Stomach (tissue), 19 donors: ENCODE measurements at places on chromosomes 5 and 9.
A peak's percentile ranks its signal among the peaks of the same experiment; 100 is the strongest.

DNA sequence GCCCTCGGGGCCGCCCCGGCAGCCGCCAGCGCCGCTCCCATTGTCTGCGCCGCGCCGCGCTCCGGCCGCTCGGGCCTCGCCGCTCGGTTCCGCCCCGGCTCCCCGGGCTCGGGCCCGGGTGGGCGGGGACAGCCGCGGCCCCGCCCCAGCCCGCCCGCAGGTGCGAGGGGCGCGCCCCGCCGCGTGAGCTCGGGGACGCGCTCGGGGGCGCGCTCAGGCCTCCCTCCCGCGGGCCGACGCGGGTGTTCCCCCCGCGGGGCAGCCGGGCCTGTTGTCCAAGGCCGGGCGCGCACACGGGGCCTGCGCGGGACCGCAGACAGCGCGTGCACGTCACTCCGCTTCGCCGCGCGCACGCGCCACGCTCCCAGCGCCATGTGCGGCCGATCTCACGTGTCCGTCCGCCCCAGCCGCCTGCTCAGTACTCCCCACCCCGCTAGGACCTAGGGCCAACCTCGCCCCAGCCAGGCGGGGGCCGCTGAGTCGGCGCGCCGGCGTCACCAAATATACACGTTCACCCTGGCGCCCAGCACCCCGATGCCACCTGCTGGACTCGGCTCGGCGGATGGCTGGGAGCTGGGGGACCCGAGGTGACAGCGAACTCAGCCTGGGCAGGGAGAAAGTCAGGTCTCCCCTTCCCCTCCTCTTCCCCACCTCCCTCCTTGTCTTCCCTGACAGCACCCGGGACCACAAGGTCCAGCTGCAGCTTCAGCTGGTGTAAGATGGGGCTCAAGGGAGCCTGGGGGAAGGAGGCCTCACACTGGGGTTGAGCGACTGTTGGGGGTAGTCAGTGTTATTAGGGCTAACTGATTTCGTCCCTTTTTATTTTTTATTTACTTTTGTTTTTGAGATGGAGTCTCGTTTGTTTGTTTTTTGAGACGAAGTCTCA lies 14.3 kb downstream of the GBGT1 start:
- DNase-seq: peak; percentile 93

- DNase-seq: peak; percentile 50
Measured at GRCh38 chr9:131585375-131585774, 40.1 kb downstream of the PRRT1B start.

GRCh38 chr5:125049721-125050702 lies 303.6 kb upstream of the ZNF608 start:
- no peak for DNase-seq

DNA sequence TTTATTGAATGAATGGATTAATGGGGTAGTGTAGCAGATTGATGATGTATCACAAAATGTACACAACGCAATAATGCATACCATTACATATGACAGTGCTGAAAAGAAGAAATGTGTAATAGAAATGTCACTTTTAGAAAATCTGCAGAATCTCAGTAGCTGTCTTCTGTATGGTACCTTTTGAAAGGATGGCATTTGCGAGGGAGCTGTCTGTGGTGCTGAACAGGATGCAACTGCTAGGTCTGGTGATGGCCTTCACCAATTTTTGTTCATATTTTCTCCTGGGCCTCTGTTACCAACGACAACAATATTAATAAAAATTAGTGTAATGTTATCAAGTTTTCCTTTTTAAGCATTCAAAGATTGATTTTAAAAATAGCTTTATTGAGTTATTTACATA lies 36.2 kb upstream of the OTULIN start:
- DNase-seq: no peak

GRCh38 chr9:91177661-91178280 lies 183.9 kb downstream of the AUH start:
- DNase-seq: no peak

GRCh38 chr9:8769153-8769552 lies 969.6 kb upstream of the DMAC1 start:
- no peak for DNase-seq

DNA sequence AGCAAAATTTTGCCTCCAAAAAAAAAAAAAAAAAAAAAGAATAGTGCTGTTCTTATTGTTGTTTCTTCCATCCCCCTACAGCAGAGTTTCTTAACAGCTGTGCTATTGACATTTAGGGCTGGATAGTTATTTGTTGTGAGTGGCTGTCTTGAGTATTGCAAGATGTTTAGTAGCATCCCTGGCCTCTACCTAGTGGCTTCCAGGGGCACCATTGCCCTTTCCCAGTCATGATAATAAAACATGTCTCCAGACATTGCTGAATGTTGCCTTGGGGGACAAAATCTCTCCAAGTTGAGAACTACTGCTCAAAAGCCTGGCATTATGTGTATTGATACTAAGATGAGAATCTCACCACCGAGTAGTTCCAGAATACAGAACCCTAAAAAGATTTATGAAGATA lies 108.7 kb downstream of the PALM2AKAP2 start:
- no peak for DNase-seq

DNA sequence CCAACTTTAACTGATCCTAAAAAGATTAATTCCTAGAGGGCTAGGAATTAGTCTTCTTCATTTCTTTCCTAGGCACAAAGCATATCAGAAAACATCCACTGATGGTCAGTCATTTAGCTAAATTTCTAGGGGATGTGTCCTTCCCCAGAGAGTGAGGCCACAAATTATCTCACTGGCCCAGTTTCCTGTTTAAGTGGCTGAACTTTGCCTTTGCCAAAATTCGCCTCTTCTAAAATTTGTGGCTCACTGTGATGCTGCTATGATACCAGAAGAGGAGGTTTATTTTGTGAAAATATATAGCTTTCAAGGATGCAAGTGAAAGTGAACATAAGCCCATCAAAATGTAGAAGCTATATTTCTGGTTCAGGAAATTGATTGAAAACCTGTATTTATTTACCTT lies 98.1 kb upstream of the FER start:
- DNase-seq: no peak

- peak; percentile 17 for DNase-seq
Measured at GRCh38 chr9:7579351-7579750, 220.2 kb downstream of the DMAC1 start.

- no peak for DNase-seq
Measured at GRCh38 chr9:14344053-14344524, 30.1 kb upstream of the NFIB start.

- DNase-seq: no peak
Measured at GRCh38 chr9:134624621-134625181, 16.9 kb upstream of the COL5A1 start.

DNA sequence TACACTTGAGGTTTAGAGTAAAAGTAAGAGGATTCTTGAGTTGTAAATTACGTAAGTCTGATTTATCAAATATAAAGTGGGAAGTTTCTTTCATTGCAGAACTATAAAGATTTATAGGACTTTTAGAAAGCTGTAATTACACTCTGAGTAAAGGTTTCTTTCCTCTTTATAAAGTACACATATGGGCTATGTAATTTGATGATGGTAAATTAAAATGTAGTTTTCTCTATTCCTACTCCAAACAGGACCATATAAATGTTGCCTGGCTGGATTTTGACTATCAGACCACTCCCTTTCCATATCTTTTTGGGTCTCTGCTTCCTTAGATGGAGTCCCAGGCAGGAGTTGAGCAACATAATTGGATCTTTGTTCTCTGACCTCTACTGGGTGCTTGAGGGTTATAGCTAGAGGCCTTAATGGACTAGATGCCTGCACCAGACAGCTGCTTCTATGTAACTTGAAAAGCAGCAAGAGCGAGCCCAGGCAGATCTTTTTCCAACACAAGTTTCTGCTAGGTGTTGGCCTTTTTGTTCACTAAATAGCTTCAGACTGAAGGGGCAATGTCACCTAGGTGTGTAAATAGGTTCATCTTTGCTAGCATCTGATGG lies 11.4 kb upstream of the TEX48 start:
- DNase-seq: peak; percentile 24
